ENCODE measurements at places on chromosomes 12 and 14.
A peak's percentile ranks its signal among the peaks of the same experiment; 100 is the strongest.

- DNase-seq = no peak
Observed at GRCh38 chr12:29337325-29337724, 43.6 kb downstream of the ERGIC2 start.

- DNase-seq = peak; percentile 65
Observed at GRCh38 chr14:68248481-68249255, 429.1 kb downstream of the RAD51B start.

- peak; percentile 72 for DNase-seq
Observed at GRCh38 chr12:56151672-56152131, 685 bp upstream of the MYL6B start.

- no peak for DNase-seq
Observed at GRCh38 chr12:52296572-52297215, 5.4 kb upstream of the KRT81 start.

GRCh38 chr12:115306380-115306779, 622.4 kb upstream of the TBX3 start:
- DNase-seq = no peak

- no peak for DNase-seq
Observed at GRCh38 chr12:75969768-75970167, 61.8 kb downstream of the PHLDA1 start.

DNA sequence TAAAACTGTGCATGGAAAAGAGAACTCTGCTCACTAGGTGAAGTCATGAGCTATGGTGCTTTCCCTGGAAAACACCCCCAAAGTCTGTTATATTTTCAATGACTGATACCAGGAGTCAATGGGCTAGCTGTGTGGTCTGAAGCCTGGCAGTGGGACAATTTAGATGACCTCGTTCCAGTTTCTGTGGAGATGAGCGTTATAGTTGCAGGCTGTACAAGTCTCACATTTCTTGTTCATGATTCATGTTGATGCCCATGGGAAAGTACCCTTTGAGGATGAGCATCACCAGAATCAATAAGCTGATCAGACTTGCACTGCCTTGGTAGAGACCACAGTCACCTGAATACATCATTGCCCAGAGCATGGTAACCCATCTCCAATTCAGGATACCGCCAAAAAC, 70.7 kb downstream of the NOVA1 start:
- no peak for DNase-seq

DNA sequence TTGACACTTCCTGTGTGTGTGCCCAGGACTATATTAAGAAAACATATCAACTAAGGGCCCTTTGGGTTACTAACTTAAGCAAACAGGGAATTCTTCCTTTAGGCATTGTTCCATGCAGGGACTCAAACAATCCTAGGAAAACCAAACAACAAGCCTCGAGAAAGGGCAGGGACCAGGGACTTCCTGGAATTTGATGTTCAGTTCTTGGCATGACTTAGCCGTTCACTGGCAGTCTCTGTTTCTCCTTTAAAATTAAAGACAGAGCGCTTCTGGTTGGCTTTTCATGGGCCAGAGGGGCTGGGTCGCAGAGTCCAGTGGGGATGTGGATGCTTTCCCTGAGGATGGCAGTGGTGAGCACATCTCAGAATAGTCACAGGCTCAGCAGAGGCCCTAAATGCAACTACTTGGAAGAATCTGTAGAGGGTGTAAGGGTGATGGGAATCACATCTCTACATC, 35.2 kb downstream of the RNFT2 start:
- DNase-seq = no peak

DNA sequence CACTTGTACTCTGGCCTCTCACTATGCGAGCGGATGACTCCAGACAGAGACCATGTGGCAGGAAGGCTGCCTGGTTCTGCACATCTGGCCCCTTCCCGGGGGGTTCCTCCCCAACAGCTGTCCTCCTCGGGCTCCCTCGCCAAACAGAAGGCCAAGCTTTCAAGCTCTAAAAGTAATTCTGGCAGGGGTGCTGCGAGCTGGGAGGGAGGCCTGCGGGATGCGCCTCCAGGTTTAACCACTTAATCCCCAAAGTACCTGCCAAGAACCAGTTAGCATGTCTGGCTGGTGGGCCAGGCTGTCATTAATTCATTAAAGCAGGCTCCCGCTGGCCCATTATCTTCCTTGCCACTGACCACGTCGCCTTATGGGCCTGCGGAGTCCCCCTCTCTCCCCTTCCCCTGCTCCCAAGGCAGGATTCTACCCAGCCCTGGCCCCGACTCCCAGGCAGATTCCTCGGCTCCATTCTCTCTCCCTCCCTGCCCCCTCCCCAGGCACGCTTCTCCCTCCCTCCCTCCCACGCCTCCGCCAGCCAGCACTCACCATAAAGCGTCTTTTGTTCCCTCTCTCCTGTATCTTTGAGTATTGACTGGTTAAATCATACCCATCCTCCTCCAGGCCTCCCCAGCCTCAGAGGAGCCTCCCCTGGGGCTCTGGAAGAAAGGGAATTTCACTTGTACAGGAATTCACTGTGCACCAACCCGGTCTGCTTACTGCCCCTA, 4.9 kb downstream of the HRK start:
- no peak for DNase-seq

DNA sequence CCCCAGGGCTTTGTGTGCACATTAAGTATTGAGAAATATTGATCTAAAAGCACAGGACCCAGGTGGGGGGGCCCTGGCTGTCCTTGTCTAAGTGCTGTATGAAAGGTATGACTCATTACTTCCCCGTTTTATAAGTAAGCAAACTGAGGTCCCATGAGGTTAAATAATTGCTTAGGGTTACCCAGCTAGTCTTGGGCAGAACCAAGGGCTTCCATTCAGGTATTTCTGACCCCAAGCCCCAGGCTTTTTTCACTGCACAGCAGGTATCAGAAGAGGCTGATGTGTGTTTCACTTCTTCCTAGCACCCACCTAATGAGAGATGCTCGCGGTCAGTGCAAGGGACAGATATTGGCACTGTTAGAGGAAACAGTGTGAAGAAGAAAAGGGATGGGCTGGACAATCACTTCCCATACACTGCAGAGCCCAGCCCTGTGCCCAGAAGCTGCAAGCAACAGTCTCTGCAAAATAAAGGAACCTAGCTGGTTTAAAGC, 4.7 kb upstream of the TC2N start:
- peak; percentile 42 for DNase-seq

- DNase-seq = peak; percentile 14
Observed at GRCh38 chr14:103074729-103075367, 9.2 kb upstream of the LBHD2 start.

GRCh38 chr12:52020539-52021336, 14.0 kb downstream of the TAMALIN start:
- DNase-seq = peak; percentile 74

DNA sequence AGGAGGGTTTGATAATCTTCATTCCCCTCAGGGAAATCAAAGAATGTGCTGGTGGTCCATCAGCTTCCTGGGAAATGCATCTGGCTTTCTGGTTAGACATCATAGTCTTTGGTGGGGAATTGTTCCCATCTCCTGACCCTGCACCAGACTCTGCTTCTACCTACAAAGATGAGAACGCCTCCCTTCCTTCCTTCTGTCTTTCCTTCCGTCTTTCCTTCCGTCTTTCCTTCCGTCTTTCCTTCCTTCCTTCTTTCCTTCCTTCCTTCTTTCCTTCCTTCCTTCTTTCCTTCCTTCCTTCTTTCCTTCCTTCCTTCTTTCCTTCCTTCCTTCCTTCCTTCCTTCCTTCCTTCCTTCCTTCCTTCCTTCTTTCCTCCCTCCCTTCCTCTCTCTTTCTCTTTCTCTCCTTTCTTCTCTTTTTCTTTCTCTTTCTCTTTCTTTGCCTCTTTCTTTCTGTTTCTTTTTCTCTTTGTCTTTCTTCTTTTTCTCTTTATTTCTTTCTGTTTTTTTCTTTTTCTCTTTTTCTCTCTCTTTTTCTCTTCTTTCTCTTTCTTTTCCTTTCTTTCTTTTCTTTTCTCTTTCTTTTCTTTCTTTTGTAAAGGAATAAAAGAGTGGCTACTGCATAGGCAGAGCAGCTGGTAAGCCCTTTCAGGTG, 189.0 kb upstream of the ARHGAP5 start:
- DNase-seq = no peak

- DNase-seq = no peak
Observed at GRCh38 chr12:76967181-76967885, 88.5 kb upstream of the CSRP2 start.

GRCh38 chr12:3537719-3538465, 46.9 kb downstream of the PRMT8 start:
- DNase-seq = no peak

GRCh38 chr12:68350753-68351152, 18.6 kb upstream of the MDM1 start:
- no peak for DNase-seq

GRCh38 chr12:129665414-129665813, 238.4 kb downstream of the TMEM132D start:
- no peak for DNase-seq

- no peak for DNase-seq
Observed at GRCh38 chr12:119692997-119693396, 25.1 kb downstream of the PRKAB1 start.

GRCh38 chr14:88955455-88955854, 131.0 kb downstream of the TTC8 start:
- no peak for DNase-seq

- no peak for DNase-seq
Observed at GRCh38 chr12:23431006-23431405, 518.5 kb downstream of the SOX5 start.

DNA sequence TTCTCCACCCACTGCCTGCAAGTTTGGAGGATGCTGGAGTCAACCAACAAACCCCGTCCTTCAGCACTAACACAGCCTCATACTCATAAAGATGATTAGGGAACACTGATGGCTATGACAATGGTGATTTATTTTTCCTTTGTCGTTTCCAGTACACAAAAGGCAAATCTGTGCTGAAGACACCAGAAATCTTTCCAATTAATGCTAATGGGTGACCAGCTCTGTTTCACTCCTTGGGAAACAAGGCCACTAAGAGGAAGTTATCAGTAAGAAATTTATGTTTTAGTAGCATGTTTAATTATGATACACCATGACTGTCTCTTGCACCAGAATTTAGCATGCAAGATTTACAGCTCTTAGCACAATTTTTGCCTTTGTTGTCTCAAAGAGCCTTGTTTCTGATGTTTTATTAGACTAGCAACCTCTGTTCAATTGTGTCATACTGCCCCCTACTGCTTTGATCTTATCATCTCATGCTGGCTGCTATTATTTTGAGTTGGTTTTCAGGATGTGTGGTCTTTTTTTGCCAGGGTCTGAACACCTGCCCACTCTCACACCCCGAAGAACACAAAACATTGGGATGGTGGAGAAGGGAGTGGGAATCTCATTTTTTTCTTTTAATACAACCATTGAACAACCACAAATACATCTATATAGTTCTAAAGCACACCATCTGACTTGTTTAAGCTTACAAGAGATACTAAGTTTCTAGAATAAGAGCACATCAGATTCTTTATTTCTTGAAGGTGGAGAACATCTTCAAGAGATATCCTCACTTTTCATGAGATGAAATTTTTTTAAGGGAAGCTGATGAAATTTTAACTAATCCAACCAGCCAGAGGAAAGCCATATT, 160.9 kb downstream of the SPTSSA start:
- peak; percentile 33 for DNase-seq

- DNase-seq = no peak
Observed at GRCh38 chr12:130375296-130376287, 37.9 kb downstream of the PIWIL1 start.

DNA sequence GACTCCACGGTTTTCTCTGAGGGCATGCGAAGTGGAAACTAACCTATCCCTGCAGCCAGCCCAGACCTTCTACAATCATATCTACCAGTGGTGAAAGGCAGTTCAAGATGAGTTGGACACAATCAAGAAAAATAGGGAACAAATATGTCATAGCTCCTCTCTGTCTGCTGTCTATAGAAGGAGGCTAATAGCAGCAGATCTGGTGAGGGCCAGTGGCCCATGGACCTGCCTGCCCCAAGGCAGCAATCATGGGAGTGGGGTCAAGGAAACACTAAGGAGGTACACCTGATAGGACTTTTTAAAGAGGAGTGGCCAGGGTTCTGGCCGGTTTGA, 149.5 kb downstream of the PRKCH start:
- DNase-seq = no peak

DNA sequence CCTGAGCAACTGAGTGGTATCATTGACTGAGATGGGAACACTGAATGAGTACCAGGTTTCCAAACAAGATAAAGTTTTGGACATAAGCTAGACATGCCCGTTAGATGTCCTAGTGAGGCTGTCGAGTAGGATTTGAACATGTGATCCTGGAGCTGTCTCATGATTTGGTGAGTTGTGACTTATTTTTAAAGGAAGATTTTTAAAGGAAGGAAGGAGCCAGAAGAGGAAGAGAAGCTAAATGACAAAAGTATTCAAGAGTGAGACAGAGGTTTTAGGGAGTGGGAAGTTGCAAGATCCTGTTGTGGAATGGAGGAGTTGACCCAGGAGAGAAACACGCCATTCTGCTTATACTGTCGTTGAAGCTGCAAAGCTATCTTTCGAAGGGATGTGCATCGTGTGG, 82.1 kb downstream of the SAMD4A start:
- no peak for DNase-seq

DNA sequence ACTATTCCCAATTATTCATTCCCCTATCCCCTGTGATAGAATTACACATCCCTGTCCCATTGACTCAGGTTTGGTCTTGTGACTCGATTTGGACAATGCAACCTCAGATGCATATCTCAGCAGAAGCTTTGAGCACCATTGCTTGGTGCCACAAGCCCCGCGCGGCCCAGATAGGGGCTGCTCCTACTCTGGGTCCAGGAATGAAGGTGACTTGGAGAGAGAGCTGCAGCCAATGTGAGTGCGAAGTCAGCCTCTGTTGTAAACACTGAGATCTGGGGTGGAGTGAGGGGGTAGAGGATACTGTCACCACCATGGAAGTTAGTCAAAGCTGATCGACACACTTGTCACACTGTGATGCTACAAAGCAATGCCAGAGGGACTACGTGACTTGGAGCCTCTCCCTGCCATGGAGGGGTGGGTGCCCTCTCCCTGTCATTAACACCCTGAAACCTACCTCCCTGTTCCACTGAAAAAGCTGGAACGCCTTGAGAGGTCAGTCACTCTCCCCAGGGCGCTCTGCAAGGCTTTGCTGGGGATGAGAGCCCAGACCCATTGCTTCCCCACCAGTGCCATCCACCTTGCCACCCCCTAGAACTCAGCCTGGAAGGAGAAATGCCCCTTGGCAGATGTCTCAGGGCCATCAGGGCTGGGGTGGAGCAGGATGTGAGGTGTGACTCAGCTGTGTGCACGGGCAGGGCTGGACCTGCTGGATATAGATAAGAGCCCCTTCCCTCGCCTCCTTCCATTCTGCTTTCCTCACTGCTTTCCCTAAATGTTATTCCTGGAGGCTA, 6.6 kb upstream of the PLEK2 start:
- DNase-seq = no peak

DNA sequence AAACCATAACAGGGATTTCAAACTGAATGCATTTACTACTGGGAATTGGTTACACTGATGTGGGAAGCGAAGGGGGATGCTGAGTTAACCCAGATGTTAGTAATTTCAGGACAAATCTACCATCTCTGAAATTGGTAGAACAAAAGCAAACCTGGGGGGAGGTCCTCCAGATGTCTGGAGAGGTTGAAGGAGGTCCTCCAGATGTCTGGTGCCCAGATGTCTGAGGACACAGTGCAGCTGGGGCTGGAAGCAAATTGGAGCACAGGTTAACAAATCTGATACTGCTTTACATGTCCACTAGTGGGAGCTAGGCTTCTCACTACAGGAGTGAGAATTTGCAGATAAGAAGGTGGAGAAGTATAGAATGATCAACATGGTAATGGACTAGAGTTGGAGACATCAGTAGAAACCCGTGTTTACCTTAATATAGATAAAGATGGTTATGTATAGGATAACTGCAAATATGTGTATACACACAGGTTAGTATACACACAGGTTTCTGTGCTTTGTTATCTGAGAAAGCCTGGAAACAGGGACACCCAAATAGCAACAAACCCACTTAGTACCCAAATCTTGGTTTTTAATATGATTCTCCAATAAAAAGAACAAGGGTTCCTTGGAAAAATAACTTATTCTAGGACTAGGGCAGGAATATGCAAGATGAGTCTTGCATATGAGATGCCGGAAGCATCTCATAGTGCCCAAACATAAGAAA, 162.5 kb downstream of the C12orf50 start:
- no peak for DNase-seq

All from CD4-positive, alpha-beta T cell treated with Interleukin-12 subunit alpha and Interleukin-12 subunit beta, for 1 hour (primary cell).